ENCODE measurements at places on chromosomes 13 and 19.

DNA sequence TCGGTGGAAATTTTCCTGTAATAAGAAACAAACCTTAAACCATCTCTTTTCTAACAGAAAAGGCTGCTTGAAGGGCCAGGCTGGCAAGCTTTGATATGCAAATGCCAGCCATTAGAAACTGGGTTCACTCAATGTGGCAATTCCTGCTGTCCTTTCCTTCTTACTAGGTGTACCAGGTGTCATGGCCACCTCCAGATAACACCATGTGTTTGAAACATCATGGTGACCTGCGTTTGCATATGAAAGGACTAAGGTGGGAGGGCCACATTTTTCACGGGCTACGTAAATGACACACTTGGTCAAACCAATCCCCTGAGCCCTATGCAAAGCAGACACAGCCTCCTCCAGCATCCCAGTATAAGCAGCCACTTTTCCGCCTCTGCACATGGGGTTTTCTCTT, 789.1 kb upstream of the SLITRK5 start:
- no peak for DNase-seq

- DNase-seq, result no peak
Measured at GRCh38 chr19:44635581-44636438, 7.9 kb upstream of the PVR start.

GRCh38 chr13:73985783-73986182, 148.4 kb downstream of the KLF12 start:
- no peak for DNase-seq

DNA sequence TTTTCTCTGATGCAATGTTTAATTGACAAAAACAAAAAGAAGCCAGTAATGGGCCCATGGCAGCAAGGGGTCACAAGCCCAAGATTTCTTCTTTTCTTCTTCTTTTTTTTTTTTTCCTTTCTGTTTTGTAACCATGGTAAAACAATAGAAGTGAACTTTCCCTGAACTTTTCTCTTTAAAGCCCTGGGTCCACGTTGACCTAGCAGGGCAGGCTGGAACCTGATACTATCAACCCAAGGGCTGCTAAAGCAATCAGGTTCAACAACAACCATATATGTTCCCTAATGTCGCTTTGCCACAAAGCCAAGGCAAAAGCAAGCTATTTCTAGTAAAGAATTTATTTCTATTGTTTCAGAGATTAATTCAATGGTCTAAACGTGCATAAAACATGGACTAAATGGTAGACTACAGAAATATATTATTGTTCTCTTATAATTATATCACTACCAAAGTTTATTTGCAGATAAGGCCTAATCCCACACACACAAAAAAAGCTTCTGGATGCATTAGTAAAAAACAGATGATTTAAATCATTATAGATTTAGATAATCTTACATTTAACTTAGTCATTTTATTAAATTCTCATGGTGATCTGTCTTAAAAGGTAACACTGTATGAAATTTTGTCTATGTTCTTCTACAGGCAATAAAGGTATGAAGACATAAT, 153.9 kb downstream of the DACH1 start:
- no peak for DNase-seq

DNA sequence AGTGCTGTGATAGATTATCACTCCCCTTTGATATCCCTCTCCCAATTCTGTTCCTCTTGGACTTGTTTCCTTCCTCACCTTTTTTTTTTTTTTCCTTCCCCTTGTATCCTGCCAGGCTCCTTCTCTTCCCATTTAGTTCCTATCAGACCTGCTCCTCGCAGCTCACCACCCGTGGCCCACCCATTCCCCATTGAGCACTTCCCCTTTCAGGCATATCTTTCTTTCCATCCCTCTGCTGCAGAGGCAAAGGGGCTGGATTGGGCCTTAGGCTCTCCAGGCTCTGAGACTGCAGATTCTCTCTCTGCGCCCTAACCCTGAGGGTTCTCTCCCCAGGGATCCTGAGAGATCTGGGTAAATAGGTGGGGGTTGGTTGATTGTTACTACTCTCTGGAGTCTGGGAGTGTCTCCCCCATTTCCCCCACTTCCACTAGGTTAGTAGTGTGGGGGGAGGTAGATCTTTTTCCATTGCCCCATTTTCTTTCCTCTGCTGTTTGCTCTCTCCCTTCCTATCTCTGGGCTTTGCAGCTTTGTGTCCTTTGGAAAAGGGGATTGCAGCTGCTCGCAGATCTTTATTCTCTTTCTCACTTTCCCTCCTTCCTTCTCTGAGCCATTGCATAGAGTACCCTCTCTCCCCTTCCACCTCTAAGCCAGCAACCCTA, 2.3 kb downstream of the ARHGAP35 start:
- no peak for DNase-seq

- DNase-seq, result no peak
Measured at GRCh38 chr19:58182577-58182988, 278 bp upstream of the ZNF274 start.

DNA sequence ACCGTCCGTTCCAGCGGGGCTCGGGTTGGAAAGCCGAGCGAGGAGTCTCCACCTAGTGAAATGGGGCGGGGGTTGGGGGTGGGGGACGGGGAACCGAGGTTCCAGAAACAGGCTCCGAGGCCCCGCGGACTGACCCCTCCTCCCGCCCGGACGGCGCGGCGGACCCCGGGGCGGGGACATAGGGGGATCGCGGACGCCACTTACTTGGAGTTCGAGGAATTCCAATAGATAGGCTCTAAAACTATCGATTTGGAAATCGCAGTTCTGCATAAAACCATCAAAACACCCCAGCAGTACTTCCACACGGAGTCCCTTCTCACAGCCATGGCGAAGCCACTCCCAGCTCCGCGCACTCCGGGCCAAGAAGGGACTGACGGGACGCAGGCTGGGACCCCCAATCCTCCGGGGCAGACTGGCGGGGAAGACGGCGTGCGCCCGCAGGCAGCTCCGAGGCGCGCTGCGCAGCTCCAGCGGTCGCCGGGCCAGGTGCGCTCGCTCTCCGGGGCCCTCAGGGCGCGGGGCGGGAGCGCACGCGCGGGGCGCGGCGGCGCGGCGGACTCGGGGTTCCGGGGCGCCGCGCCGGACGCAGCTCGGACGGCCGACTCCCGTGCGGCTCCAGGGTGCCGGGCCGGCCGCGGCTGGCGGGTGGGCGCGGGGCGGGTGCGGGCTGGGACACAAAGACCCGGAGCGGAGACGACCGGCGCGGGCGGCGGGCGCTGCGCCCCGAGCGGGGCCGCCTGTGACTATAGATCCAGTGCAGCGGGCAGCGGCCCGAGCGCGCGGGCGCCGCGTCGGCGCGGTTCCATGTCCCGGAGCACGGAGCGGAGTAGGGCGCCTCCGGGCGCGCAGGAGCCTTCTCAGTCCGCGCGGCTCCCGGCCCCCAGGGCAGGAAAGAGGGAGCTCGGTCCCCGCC, 567 bp downstream of the EFNB2 start:
- DNase-seq, result no peak
